Testis (tissue), 5 donors: ENCODE measurements at places on chromosomes 4 and X. TPM values are rescaled to one million over a fixed set of nuclear protein-coding genes. Genes with fewer than 3 reads are reported as not detected.

DNA sequence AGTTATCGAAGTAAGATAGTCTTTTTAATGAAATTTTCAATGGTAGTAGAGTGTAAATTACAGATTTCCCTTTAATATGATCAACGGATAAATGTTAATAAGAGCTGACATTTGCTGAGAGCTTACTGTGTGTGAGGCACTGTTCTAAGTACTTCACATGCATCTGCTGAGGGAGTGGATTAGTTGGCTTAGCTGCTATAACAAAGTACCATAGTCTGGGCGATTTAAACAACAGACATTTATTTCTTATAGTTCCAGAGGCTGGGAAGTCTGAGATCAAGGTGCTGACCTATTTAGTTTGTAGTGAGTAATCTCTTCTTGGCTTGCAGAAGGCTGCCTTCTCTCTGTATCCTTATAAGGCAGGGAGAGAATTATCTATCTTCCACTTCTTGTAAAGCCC, 174.3 kb downstream of the CEP135 start:
- H3K36me3 ChIP-seq = no peaks in the 10 kb centered on the region
- no peaks in the 10 kb centered on the region for H3K4me1 ChIP-seq
- H3K27ac ChIP-seq = no peak overlapping the region

DNA sequence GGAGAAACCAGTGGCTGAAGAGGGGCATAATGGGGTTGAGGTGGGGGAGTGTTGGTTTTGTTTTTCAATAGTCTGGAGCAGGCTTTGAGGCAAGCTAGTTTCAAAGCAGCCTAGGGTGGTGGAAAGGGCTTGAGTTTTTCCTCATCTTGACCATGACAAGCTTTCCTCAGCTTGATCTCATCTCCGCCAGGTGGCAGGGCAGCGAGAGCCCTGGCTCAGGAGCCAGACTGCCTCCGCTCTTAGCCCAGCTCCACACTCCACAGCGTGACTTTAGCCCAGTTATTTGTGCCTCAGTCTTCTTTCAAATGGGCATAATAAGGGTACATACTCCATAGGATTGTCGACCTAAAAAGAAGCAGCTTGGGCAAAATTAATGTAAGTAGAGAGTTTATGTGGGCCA, 29.9 kb upstream of the SOWAHD start:
- no peaks in the 10 kb centered on the region for H3K36me3 ChIP-seq
- no peaks in the 10 kb centered on the region for H3K27me3 ChIP-seq
- H3K4me1 ChIP-seq = no peaks in the 10 kb centered on the region
- DNase-seq = no peak
- H3K4me3 ChIP-seq = no peak overlapping the region

GRCh38 chrX:20456971-20457370, 190.3 kb upstream of the RPS6KA3 start:
- DNase-seq = no peak
- no peaks in the 10 kb centered on the region for H3K36me3 ChIP-seq
- H3K27me3 ChIP-seq = no peaks in the 10 kb centered on the region

- peak; percentile 28 for DNase-seq
- peaks cover 7% of the 10 kb centered on the region for H3K4me1 ChIP-seq
- H3K27ac ChIP-seq = peak overlapping the region; percentile 67
Observed at GRCh38 chr4:183807420-183808096, 97.5 kb upstream of the STOX2 start.

Gene HSFX1
- 1.3 TPM for polyA plus RNA-seq

Gene DOCK11
- 5.8 TPM for polyA plus RNA-seq

Gene FRMD7
- 0.11 TPM for polyA plus RNA-seq

Gene SHROOM2
- 8.2 TPM for polyA plus RNA-seq
